ENCODE measurements at places on chromosomes 1 and 21.
A peak's percentile ranks its signal among the peaks of the same experiment; 100 is the strongest.

DNA sequence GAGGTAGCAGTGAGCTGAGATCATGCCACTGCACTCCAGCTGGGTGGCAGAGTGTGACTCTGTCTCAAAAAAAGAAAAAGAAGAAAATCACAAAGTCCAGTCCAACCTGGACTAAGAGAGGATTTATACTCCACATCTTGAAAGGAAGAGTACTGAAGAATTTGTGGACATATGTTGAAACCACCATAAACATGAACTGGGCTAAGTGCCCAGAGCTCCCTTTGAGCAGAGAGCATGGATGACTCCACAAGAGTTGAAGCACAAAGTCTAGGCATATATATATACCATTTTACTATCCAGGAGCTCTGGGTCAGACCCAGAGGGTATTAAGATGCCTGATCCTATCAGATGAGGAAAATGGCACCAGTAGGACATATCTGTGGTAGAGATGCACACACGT lies 86.6 kb downstream of the OMA1 start:
- DNase-seq = no peak

DNA sequence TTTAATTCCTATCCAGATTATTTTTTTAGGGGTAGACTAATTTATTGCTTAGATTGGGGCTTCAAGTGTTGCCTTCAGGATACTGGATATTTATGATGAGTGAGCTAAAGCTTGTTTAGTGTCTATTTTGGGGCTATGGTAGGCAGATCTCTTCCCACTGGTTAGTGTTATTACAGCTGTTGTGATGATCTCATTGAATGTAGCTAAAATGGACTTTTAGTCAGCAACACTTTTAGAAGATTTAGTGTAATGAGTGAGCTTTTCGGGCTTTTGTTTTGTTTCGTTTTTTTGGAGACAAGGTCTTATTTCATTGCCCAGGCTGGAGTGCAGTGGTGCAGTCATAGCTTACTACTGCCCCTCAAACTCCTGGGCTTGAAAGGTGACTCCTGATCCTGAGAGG lies 14.2 kb downstream of the THRAP3 start:
- no peak for DNase-seq

GRCh38 chr1:1605034-1605591 lies 5.2 kb upstream of the FNDC10 start:
- DNase-seq = no peak

DNA sequence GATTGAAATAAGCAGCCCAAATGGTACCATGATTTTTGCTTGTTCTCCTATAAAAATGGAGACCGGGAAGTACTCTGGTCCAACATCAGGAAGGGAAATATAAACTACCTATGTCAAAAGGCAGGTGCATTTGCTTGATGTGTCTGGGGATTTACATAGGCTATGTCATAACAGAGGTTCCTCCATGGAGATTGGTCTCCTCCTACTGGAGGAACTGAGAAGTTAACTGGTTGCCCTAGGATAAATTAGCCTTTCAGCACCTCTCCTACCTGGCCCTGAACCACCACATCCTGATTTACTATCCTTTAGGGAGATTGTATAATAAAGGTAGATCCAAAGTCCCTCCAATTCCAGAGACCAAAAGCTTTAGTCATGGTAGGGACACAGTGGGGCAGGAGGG lies 1109.3 kb upstream of the B3GALT2 start:
- peak; percentile 56 for DNase-seq

- DNase-seq = no peak
These were observed 10.5 kb downstream of the CASZ1 start for GRCh38 chr1:10785728-10786638.

DNA sequence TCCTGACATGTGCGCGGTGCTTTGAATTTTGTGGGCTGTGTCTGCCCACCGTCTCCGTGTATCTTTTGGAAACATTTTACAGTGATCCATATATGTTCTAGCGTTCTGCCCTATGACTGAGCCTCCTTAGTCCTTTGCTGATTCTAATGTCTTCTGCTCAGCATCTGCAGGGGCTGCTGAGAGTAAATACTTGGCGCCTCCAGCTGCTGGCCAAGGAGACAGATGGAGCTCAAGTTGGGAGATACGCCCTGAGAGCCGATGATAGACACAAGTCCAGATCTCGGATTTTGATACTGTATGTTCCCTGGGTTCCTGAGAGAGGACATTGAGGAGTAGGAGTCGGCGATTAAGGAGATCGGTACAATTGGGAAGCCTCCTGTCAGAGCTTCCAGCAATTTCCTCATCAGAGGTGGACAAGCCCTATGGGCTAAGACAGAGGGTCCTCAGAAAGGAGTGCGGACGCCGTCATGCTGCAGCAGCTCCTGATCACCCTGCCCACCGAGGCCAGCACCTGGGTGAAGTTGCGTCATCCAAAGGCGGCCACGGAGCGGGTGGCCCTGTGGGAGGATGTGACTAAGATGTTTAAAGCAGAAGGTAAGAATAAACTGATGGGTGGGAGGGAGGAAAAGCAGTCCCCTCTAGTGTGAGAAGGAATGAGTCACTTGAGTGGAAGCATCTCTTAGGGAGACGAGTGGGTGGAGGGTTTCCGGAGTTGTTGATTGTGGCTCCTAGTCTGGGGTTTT lies 390 bp downstream of the ZFP69B start:
- peak; percentile 65 for DNase-seq

Data from CD8-positive, alpha-beta memory T cell (primary cell).